ENCODE measurements at places on chromosomes 6 and 20. TPM values are rescaled to one million over a fixed set of nuclear protein-coding genes. Genes with fewer than 3 reads are reported as not detected.

DNA sequence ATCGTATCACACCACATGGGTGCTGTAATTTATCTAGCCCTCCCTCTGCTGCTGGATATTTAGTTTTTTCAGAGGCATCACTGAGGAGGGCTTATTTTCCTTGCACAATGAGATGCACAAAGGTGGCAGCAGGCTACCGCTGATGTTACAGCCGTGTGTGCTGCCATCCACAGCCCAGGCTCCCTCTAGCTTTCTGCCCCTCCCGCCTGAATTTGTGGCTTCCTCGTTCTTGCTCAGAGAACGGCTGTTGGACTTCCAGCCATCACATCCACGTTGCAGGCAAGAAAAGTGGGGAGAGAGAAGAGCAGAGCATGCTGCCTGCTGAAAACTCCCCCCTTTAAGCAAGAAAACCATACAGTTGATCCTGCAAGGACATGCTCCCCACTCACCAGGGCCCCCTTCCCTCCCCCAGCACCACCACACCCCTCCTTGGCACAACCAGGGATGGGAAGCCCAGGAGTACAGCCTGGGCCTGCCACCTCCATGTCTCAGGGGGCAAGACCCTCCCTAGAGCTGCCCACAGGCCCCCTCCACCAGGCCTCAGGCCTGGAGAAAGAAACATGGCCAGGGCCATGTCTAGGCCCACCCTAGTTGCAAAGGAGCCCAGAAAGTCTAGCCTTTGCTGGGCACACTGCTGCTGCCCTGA lies 102.6 kb downstream of the MRPL14 start:
- no peak for DNase-seq

DNA sequence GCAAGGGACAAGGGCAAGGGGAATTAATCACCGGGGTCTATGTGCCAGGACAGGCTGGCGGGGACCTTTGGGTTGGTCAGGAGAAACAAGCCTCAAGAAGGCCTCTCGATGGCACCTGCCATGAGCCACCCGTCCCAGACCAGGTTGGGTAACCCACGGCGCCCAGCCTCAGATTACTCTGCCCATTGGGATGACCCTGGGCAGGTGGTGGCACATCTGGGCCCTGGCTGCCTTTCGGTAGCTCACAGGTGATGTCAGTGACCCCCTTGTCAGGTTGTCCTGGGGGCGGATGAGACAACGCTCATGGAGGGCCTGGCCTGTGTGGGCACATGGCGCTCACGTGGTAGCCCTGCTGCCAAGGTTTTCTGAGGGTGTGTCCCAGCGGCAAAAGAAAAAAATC lies 152.2 kb downstream of the SYCP2 start:
- DNase-seq, result no peak

DNA sequence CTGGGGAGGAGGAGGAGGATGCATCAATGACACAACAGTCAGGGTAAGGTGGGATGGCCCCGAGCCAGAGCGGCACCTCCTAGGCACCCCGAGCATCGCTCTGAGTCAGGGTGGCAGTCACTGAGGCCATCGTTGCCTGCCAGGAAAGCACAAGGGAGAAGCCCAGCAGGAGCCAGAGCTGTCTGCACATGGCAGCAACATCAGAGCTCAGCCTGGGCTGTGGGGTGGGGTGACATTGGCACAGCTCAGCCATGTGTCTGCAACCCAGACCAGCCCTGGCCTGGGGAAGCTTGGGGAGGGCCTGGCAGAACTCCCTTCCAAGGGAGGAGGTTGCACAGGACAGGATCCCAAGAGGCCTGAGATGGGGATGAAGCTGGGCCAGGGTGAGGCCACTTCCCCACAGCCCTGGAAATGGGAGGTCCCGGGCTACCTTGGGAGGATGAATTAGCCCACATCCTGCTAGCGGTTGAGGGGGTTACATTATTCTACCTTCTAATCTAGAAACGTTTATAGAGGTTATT lies 255.6 kb downstream of the MAFB start:
- DNase-seq, result no peak

- no peak for DNase-seq
Observed at GRCh38 chr20:43584448-43585136, 6.1 kb upstream of the IFT52 start.

GRCh38 chr6:43970913-43971775 lies 156.1 kb downstream of the MRPL14 start:
- no peak for DNase-seq

- DNase-seq, result no peak
Observed at GRCh38 chr20:504632-505075, 38.9 kb downstream of the CSNK2A1 start.

DNA sequence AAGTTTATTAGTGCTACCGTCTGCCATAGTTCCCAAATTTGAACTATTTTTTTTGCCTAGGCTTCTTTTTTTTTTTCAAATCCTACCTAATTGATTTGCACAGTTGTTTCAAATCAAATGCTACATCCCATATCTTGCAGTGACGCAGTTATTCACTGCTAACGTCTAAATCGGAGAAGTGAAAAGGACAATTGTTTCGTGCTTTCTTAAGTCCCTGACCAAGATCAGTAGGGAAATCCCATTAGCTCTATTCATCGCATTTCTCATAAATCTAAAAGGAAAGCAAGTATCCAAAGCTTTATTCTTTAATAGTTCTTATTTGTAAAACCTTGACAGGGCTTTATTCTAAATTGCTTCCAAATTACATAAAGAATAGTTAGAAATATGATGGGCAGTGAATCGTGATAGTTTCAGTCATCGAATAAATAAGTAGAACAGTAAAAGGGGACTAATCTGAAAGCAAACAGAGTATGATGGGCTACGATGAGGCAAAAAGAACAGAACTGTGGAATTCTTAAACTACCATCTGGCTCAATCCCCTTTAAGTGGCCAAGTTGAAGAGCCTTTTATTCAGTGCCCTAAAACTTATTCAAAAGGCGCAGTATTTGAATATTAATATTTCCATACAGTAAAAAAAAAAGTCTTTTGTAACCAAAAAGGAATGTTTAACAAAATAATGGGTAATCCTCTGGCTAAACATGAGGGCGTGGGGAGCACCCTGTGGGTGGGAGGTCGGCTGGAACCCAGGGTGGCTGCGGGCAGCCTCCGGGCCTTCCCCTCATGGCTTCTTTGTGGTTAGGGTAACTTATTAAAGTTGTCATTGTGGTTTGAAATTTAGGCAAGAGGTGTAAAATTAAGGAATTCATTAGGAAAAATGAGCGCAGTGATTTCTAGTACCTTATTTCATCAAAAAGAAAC lies 3.0 kb upstream of the ARID1B start:
- DNase-seq, result no peak

GRCh38 chr6:107535626-107536025 lies 45.7 kb downstream of the SOBP start:
- DNase-seq, result no peak

DNA sequence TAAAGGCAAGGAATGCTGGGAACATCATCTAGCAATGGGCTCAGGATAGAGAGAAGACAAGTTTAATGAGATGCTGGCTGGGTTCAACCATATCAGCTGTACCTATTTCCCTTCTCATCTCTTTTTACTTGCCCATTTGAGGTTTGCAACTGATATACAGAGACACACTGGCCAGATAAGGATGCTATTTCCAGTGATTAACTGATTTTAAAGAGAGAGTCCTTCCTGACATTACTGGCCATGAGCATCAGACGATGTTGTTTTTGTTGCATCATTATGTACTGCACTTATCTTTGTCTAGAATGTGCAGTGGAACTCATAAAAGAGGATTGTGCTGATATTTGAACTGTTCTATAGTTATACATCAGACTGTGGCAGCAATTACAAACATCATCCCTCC lies 252.7 kb downstream of the BTBD3 start:
- DNase-seq, result no peak

DNA sequence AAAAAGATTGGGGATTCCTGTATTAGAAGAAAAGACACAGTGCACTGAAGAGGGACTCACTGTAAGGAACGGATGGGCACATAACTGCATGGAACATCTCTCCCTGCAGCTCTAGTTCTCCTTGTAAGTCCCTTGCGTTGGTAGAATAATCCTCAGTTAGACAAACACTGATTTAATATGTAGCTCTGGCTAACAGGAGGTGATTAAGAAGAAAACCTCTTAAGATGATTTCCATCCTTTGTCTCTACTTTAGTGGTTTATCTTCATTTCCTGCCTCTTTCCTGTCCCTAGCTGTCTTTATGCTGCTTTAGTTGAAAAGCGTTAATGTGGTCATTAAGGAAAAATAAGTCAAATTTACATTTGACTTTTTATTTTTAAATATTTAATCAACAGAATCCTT lies 86.6 kb downstream of the SLC16A10 start:
- no peak for DNase-seq

DNA sequence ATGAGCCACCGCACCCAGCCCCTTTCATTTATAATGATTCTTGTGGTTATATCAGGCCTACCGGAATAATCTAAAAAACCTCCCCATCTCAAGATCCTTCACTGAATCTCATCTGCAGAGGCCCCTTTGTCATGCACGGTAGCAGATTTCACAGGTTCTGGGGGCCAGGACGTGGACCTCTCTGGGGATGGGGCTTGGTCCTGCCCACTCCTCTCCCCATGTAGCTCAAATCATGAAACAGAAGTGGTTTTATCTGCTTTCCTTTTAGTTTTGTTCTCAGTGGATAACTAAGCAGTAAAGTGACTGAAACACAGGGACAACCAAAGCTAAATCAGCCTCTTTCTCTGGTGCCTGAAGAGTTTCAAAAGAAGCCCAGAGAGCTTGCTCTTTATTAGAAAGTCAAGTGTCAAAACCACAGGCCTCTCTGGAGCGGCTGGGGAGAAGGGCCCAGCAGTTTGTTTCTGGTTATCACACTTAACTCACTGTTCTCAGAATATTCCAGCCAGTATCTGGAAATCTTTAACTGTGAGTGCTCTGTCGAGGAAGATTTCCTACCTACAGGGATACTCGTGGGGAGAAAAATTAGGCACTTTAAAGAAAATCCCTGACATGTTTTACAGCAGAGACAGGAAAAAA lies 60.6 kb upstream of the FAM184A start:
- no peak for DNase-seq

GRCh38 chr20:52231230-52231746 lies 39.7 kb upstream of the ZFP64 start:
- no peak for DNase-seq

GRCh38 chr6:43858161-43859153 lies 88.4 kb downstream of the VEGFA start:
- no peak for DNase-seq

- no peak for DNase-seq
Observed at GRCh38 chr6:84460491-84460890, 233.0 kb upstream of the CEP162 start.

DNA sequence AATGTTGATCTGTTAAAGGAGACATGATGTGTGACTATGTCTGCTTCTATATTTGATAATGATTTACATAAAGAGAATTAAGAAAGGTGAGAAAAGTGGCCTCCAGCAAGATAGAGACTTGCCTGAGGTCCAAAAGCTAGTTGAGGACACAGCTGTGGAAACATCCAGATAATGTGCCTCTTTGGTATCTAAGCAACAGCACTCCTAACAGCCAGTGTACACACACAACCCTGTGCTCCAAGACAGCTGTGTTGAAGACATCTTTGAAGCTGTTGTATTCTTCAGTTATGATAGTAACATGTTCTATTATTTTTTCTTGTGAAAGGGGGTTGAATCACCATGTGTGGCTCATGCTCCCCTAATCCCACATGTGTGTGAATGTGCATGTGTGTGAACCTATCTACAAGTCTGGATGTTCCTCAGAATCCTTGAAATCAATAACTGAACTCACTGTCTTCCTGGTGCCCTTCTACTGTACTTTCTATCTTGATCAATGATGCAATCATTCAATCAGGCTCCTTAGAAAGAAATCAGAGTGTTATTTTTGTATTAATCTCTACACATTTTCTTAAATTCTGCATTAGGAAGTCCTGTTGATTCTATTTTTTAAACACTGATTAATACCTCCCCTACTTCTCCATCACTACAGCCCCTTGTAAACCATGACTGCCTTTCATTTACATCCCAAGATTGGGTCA lies 116.7 kb upstream of the SSTR4 start:
- DNase-seq, result no peak

DNA sequence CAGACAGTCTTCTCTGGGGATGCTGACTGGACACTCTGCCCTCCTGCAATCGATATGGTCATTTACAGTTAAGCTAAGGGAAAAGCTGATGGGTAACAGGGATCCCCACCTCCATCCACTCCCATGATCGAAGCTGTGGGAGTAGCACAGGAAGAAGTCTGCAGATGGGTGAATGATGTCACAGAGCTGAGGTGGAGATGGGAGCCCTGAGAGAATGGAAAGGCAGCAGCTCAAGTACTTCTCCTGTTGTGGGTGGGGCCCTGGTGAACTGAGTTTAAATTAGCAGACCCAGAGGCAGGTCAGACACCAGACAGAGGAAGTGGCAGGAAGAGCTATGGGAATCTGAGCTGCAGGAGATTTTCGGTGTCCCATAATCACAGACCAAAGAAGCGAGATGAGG lies 29.0 kb downstream of the HDGFL1 start:
- DNase-seq, result no peak

- DNase-seq, result no peak
Observed at GRCh38 chr6:50264995-50265571, 215.4 kb upstream of the DEFB112 start.

GRCh38 chr20:13423472-13424173 lies 202.5 kb downstream of the ISM1 start:
- no peak for DNase-seq

Gene GNMT
- total RNA-seq, result 1.5 TPM

Gene KCNK15
- total RNA-seq, result not detected

Gene NOTCH4
- 6.3 TPM for total RNA-seq

Gene NFATC2
- 2.0 TPM for total RNA-seq

Gene PDE10A
- total RNA-seq, result 26.2 TPM

Gene ACTL10
- 0.75 TPM for total RNA-seq

Gene CDH26
- total RNA-seq, result 0.86 TPM

Gene CFAP206
- total RNA-seq, result 0.86 TPM

Gene SSTR4
- total RNA-seq, result not detected

Gene RAB44
- total RNA-seq, result not detected

Gene ABHD16B
- not detected for total RNA-seq

Gene OXT
- not detected for total RNA-seq
